ENCODE measurements at places on chromosomes 12 and 14. TPM values are rescaled to one million over a fixed set of nuclear protein-coding genes. Genes with fewer than 3 reads are reported as not detected.

DNA sequence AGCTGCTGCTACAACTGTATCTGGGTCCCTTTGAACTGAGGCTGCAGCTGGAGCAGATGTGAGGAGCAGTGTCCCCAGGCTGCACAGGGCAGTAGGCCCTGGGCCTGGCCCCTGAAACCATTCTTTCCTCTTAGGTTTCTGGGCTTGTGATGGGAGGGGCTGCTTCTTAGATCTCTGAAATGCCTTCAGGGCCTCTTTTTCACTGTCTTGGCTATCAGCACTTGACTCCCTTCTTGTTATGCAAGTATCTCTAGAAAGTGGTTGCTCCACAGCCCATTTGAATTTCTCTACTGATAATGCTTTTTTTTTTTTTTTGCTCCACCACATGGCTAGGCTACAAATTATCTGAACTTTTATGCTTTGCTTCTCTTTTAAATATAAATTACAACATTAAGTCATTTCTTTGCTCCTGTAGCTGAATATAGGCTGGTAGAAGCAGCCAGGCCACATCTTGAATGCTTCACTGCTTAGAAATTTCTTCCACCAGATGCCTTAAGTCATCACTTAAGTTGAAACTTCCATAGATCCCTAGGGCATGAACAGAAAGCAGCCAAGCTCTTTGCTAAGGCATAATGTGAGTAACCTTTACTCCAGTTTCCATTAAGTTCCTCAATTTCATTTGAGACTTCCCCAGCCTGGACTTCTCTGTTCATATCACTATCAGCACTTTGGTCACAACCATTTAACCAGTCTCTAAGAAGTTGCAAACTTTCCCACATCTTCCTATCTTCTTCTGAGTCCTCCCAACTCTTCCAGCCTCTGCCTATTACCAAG lies 41.1 kb downstream of the ACSM4 start:
- no peak for ATAC-seq

DNA sequence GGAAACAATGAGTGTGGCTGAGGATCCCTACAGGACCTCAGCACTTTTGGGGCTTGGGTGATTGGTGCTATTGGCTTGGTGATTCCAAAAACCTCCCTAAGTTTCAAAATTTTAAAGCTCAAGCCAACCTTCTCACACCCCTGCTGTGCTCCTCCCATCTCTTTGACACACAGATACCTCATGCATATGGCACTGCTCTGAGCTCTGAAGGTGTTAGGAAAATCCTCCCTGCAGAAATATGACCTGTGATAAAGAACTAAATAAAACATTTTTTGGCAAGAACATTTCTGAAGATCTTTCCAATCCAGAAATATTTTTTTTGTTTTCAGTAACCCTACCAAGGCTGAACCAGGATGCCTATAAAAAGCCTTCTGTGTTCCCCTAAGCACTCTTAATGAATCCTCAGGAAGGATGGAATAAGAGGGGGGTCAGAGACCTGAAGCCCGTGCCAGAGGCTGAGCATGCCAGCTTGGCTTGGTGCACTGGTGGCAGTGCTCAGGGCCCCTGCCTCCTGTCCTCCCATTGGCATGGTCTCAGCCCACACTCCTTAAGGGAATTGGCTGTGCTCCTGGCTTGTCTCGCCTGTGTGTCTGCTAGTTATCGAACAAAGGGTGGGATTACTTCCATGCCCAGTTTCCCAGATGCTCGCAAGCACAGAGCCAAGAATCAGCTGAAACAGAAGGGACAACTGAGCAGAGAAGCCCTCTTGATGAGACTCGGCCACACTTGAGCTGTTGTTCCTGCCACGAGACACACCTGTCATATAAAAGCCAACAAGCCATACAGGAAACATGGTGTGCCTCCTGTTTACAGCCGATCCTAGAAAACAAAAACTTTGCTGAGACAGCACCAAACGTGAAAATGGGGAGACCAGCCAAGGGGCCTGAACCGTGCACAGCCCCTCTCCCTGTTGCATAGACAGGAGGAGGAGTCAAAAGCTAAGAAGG lies 132.7 kb upstream of the EEA1 start:
- ATAC-seq: no peak

GRCh38 chr12:52686756-52687487 lies 6.7 kb upstream of the KRT1 start:
- no peak for ATAC-seq

- no peak for ATAC-seq
Measured at GRCh38 chr14:93073358-93073707, 42.4 kb downstream of the ITPK1 start.

GRCh38 chr14:101047326-101047725 lies 143.8 kb upstream of the RTL1 start:
- ATAC-seq: no peak

GRCh38 chr12:54370171-54370730 lies 6.0 kb upstream of the GPR84 start:
- peak; percentile 86 for ATAC-seq

DNA sequence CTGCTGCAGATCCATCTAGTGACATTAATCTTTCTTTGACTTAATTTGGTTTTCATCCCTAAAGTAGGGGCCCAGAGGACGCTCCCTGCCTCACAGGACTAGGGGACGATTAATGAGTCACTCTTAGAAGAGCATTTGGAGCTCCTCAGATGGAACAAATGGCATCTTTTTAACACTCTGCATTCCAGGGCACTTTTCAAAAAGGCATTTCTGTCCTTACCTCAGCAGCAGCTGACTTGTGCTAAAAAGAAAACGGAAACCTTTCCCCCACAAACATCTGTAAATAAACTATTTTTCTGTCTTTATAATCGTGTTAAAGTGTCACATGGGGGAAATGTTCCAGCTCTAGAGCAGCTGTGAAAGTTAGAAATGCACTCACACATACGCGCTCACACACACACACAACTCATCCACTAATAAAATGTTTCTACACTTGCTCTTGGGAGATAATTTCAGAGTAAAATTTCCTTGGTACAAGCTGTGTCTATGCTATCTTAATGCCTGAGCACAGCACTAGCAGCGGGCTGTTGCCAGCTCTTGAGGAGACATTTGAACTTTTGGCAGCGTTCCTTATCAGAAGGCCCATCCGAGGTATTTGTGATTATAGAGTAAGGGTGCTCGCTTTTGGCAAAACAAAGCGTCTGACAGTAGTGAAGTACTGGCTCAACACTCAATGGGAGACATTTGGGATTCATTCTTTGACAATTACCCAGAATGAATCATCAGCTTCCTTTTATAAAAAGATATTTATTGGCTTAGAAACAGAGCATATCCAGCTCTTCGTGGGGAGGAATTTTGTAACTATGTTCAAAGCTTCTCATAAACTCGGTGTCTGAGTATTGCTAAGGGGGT lies 141.3 kb downstream of the PLXNC1 start:
- ATAC-seq: peak; percentile 58

DNA sequence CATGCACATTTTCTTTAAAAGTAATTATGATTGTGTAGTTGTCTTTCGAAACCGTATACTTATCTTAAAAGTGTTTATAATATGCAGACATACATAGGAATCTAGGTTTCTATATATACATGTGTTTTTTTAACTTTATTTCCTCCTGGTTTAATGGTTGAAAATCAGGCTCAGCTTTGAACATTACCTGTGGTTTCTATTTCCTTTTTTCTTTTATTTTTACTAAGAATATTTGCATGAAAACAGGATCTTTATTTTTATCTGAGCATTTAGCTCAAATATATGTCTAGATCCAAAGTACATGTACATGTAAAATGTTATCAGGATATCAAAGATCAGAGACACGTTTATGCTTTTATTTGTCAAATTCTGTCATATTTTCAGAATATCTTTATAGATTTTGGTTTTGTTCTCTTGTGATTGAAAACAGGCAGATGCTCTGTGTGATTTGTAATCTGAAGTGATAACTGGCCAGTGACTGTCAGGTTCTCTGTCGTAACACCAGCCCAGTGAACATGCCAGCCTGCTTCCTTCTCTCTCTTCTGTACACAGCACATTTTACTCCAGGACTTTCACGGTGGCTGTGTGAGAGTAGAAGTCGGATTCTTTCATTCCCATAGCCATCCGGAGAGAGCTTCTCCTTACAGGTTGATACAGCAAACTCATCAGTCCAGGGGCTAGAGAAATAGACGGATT lies 13.7 kb downstream of the TCTN1 start:
- ATAC-seq: no peak

DNA sequence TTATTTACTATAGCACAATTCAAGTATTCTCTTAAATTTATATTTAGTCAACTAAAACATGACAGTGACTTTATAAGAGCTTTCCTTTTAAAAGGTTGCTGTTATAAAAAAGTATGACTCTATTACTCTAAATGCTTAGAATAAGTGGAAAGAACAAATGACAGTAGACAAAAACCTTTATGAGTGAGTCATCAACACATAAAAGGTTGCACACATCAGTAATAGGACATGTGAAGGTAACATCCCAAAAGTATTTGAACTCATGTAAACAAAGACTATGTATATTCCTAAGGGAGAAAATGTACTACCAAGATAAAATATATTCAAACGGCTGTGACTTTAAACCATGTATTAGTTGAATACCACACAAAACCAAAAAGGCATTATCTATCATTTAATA lies 98.8 kb downstream of the PAWR start:
- no peak for ATAC-seq

The GARIN6 gene
- total RNA-seq: 2.3 TPM

GRCh38 chr14:70789361-70789760 lies 20.0 kb downstream of the MAP3K9 start:
- ATAC-seq: no peak

The TROAP gene
- 1.3 TPM for total RNA-seq

The NRXN3 gene
- 17.1 TPM for total RNA-seq

The C1S gene
- 3.0 TPM for total RNA-seq

The VRTN gene
- total RNA-seq: 0.11 TPM

The CLEC2B gene
- total RNA-seq: 0.47 TPM

DNA sequence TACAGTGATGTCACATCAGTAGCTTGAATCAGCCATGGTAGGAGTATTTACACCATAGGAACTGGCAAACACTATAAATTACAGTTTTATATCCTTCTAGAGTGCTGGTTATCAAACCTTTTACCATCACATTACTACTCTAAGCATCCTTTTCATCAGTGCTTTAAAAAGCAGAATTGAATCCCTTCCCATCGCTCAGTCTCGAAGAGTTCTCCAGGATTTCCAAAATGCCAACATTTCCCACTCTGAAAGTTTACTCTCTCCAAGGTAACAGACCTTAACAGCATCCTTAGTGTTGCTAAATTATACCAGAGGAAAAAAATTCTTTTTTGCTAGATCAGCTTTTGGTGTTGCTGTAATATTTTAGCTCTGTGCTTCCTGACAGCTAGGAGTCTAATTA lies 209.4 kb upstream of the USP15 start:
- no peak for ATAC-seq

DNA sequence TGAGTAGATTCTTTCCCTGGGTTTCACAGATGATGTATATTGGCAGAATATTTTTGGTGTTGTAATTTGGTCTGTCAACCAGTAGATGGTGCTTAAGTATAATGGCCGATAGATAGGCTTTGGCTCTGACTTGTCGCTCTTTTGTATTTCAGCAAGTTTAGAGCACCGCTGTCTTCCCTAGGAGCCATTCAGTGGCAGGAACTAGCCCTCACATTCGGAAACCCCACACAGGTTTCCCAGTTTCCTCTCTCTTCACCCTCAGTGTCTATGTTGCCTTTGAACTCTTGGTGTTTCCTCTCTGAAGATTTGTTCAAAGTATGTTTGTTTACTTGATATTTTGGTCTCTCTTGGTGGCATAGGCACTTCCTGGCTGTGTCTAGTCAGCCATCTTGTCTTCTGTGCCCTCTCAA lies 102.2 kb downstream of the GPHN start:
- ATAC-seq: no peak

The PTPRO gene
- 22.5 TPM for total RNA-seq

- ATAC-seq: no peak
Measured at GRCh38 chr14:32102152-32102787, 25.2 kb downstream of the ARHGAP5 start.

The SIRT4 gene
- 1.3 TPM for total RNA-seq

DNA sequence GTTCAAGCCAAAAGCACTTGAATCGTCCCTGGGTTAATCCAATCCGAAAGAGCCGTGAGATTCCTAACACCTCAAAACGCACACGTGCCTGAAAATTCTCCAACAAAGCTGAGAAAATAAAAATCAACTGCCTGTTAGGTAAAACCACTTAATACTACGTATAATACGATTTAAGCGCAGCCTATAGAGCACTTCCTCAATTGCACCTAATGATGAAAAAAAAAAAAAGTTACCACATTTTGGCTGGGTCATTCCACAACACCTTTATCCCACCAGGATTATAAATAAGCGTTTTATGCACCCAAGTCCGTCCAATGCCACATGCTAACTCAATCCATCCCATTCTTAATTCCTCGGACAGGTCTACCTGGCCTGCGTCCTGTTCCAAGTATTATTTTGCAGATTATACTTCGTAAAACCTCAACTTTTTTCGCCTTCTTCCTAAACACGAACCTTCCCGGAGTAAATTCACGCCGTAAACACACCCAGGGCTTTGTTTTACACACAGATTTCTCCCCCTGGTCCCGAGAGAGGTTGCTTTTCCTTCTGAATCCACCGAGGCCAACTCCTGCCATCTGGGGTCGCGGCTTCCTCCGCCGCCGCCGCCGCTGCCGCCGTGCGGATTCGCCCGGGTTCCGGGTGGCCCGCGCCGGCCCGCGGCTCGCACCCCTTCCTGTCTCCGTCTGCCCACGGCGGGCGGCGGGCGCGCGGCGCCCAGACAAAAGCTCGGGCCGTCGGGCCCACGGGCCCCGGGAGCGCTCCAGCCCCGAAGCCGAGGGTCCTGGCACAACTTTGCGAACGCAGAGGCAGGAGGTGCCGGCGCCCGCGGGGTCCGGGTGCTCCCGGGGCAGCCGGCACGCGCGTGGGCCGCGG lies 66.2 kb downstream of the RNF34 start:
- ATAC-seq: no peak

The MGP gene
- 26.8 TPM for total RNA-seq

The ZNF26 gene
- total RNA-seq: 13.4 TPM

The RIMBP2 gene
- total RNA-seq: 23.5 TPM

DNA sequence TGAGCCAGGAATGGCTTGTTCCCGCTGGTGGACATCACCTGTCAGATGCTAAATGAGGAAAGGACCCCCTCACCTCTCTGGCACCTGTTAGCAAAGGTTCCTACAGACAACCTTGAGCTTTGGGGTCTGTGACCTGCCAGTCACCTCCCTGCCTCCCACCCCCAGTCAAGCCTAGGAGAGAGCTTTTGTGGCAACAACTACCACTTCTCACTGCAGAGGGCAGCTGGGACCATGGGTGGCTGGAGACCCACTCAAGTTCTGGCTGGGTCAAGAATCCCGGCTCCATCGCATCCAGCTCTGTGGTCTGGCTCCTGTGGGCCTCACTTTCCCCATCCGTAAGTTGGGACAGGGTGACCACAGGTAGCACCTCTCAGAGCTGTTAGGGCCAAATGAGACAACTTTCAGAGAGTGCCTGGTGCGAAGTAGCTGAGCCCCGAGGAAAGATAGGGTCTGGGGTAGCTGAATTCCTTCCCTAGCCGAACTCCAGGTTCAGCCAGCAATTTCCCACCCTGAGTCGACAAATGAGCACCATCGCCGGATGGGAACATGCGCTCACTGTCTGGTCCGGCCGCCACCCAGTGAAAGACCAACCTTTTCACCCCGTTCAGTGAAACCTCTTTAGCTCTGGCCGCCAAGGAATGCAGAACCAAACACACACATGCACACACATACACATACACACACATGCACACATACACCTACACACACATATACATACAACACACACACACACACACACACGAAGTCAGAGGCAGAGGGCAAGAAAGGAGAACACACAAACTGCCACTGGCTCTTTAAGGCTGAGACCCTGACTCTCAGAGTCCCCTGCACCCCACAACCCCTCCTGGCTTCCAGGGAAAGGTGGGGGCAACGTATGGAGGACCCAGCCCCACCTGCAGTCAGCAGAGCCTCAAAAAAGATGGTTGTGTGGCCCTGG lies 1.9 kb downstream of the TMEM119 start:
- no peak for ATAC-seq

The TAS2R8 gene
- total RNA-seq: not detected

GRCh38 chr14:53064475-53064874 lies 88.6 kb downstream of the DDHD1 start:
- no peak for ATAC-seq
